ENCODE measurements at places on chromosomes 7 and 10.

DNA sequence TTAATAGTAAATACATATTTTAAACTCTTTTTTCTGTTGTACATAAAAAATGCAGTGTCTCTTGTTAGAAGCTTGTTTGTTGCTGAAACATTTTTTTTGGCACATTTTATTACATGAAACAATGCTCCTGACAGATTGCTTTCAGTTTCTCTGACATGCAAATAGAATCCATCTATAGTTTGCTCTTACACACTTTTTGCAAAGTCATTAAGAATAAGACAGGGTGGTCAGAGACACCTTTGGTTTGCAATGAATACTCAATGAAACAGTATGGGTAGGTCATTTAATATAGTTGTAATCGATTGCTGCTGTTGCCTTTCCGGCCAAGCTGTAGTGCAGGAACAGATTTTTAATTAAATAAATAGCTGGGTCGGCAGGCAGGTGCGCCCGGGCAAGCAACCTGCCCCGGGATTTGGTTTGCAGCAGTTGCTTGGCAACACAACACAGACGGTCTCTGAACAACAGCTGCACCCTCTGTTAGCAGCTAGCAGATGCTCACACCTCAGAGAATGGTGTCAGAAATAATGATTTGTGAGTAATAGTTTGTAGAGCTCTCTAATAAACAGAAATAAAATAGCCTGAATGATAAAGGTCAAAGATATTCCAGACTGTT is 115.7 kb upstream of the CACNA2D1 start:
- no peak for DNase-seq

DNA sequence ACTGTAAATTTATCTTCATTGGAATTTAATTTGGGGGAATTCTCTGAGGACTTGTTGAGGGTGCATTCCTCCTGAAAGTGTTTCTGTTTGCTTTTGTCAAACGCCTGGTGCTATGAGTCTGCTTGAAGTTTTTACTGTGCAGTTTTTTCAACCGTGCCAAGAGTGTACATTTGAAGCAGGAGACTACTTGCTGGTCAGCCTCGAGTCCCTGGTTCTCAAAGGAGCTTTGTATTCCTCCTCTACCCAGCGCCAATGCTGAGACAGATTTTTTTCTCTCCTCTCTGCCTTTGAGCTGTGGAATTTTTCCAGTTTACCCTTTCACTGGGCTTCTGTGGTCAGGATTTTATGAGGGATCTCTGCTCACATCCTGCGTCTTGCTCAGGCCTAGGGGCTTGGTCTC is 62.1 kb downstream of the NPY start:
- DNase-seq, result no peak

DNA sequence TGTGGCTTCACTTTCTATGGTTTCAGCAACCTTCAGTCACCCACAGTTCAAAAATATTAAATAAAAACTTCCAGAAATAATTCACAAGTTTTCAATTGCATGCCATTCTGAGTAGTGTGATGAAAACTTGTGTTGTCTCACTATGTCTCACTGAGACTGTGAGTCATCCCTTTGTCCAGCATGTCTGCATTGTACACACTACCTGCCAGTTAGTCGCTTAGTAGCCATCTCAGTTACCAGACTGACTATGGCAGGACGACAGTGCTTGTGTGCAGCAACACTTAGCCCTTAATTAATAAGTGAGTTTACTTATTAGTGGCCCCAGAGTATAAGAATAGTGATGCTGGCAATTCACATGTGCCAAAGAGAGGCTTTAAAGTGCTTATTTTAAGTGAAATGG is 22.5 kb downstream of the CCDC186 start:
- no peak for DNase-seq

GRCh38 chr7:139948167-139948566 is 114.6 kb downstream of the PARP12 start:
- no peak for DNase-seq

- DNase-seq, result no peak
These were observed 154.9 kb upstream of the C7orf33 start for GRCh38 chr7:148435715-148436114.

DNA sequence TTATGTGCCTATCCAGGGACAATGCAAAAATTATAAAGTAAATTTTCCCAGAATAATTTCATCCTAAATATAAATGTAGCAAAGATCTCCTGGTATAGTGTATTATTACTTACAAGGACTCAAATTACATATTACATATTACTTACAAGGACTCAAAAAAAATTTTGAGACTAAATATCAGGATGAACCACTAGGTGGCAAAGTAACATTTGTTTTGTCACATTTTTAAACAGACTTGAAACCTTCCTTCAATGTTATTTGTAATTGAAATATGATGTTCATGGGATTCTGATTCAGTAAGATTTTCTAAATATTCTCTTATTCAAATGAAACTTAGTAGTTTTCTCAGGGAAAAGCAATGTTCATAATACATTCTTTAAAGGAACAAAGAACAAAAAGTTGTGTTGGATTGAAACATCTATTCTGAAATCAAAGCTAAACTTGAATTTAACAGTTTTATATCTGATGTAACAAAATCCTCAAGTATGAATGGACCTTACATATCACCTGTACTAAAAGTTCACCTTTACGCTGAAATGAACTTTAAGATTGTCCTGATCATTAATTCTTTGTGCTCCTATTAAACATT is 74.3 kb upstream of the GNAI1 start:
- DNase-seq, result no peak

- DNase-seq, result no peak
These were observed 901.7 kb downstream of the KCNMA1 start for GRCh38 chr10:76735866-76736265.

DNA sequence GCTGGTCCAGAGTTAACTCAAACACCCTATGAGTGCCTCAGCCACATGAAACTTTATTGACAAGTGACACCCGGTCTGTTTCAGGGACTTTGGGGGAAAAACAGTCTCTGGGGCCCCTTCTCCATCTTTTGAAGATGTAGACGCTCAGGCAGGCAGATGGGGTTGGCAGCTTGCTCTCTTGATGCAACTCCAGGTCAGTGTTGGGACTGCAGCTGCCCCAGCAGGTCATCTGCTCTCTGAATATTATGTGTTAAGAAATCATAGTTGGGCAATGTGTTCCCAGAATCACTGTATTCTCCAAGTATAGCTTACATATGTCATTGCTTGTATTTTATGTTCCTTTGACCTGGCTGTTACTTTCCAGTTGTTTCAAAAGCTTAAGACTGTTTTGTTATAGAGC is 544.9 kb upstream of the MGMT start:
- no peak for DNase-seq

DNA sequence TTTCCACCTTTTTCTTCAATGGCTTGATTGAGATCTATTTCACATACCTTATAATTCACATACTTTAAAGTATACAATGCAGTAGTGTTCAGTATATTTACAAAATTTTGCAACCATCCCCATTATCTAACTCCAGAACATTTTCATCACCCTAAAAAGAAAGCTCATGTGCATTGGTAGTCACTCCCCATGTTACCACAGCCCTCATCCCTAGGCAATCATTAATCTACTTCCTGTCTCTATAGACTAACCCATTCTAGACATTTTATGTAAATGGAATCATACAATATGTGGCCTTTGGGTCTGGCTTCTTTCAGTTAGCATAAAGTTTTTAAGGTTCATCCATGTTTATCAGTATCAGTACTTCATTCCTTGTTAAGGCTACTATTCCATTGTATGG is 214.2 kb downstream of the WDR11 start:
- no peak for DNase-seq

DNA sequence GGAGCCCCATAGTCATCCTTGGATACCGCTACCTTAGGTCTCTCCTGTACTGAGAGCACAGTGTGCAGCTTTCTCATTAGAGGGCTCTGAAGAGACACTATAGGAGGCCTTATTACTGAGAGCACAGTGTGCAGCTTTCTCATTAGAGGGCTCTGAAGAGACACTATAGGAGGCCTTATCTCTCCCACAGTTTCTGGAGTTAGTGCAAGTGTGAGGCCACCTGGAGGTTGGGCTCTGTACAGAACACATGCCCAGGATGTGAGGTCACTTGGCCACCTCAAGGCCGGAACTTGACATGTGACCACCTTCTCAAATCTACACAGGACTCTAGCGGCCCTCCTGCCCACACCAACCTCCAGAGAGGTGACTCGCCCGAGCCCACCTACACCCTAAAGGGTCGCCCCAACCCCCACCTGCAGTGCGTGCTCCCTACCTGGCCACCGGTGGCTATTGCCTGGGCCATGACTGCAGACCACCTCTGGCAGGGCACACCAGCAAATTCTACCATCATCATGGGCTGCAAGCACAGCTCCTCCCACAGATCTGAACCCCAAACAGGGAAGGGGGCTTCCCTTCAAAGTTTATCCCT is 24.6 kb downstream of the FRMPD2 start:
- DNase-seq, result no peak

Measured in stimulated activated CD4-positive, alpha-beta T cell treated with anti-CD3 and anti-CD28 coated beads, Interleukin-15, amount 100 ng/mL, for 24 hours (primary cell).